ENCODE measurements at places on chromosomes 5 and 9.

DNA sequence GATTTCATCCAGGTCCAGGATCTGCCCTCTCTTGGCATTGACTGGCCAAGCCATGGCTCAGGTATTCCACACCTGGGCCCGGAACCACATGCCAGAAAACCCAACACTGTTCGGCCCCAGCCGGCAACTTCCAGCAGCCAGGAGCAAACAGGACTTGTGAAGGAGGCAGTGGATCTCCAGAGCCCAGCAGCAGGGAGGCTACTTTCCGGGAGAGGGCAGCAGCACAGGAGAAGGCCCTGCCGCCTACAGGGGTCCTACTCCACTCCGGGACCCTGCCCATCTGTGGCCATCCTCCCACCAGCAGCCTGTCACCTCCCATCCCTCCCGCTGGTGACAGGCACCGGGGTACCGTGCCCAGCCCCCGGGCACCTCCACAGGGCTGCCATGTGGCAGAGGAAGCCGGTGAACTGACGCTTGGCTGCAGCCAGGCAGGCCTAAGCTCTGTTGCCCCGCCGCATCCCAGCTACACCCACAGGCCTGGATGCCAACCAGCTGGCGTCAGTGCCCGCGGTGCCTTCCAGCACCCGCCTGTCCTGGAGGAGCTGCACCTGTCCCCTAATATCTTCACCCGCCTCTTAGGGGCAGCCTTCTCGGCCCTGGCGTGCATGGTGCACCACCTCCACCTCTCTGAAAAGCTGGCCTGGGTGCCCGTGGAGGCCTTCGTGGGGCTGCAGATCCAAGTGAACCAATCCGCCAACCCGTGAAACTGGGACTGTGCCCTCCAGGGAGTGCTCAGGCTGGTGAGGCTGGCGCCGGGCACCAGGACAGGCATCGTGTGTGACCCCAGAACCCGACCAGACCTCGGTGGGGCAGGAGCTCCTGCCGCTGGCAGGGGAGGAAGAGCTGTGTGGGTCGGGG is 18.9 kb upstream of the SLC30A5 start:
- H3K4me3 ChIP-seq: no peak overlapping the region
- H3K27me3 ChIP-seq: no peaks in the 10 kb centered on the region
- H3K36me3 ChIP-seq: no peaks in the 10 kb centered on the region

DNA sequence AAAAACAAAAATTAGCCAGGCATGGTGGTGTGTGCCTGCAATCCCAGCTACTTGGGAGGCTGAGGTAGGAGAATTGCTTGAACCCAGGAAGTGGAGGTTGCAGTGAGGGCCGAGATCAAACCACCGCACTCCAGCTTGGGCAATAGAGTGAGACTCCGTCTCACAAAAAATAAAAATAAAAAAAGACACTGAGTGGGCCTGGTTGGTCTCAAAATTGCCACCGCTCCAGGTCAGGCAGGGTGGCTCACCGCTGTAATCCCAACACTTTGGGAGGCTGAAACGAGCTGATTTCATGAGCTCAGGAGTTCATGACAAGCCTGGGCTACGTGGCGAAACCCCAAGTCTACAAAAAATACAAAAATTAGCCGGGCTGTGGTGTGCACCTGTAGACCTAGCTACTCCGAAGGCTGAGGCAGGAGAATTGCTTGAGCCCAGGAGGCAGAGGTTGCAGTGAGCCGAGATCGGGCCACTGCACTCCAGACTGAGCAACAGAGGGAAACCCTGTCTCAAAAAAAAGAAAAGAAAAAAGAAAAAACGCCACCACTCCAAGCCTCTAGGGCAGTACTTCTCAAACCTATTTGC is 1.8 kb downstream of the STK10 start:
- H3K4me1 ChIP-seq: no peaks in the 10 kb centered on the region
- no peaks in the 10 kb centered on the region for H3K36me3 ChIP-seq
- DNase-seq: no peak
- peak overlapping the region; percentile 76 for H3K4me3 ChIP-seq
- no peak overlapping the region for H3K27ac ChIP-seq

DNA sequence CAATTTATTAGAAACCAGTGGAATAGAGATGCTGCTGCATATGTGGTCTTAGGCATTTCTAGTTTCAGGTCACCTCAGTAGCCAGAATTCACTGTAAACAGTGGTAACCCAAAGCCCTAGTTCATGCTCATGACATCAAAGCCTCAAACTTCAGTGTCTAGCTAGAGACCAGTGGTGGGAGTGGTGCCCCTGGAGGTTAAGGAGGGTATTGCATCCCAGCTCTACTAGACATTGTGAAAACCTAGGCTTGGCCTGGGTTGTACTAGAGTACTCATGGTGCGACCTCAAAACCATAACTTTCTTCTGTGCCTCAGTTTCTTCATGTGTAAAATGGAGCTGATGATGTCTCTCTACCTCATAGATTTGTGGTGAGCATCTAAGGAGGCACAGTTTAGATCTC is 18.8 kb downstream of the COL5A1 start:
- H3K27me3 ChIP-seq: no peaks in the 10 kb centered on the region
- no peaks in the 10 kb centered on the region for H3K36me3 ChIP-seq
- no peak overlapping the region for H3K27ac ChIP-seq
- no peaks in the 10 kb centered on the region for H3K4me1 ChIP-seq
- DNase-seq: no peak

DNA sequence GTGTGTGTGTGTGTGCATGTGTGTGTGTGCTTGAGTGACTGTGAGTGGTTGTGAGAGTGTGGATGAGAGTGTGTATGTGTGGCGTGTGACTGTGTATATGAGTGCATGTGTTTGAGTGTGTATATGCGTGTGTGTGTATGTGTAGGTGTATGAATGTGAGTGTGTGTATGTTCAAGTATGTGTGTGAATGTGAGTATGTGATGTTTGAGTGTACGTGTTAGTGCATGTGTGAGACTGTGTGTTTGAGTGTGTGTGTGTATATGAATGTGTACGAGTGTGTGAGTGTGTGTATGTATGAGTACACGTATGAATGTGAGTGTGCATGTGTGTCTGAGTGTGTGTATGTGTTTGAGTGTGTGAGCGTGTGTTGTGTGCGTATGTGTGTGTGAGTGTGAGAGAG is 47.8 kb downstream of the KCNIP1 start:
- H3K27ac ChIP-seq: no peak overlapping the region
- no peaks in the 10 kb centered on the region for H3K27me3 ChIP-seq
- H3K4me1 ChIP-seq: no peaks in the 10 kb centered on the region
- H3K36me3 ChIP-seq: no peaks in the 10 kb centered on the region
- no peak overlapping the region for H3K4me3 ChIP-seq

DNA sequence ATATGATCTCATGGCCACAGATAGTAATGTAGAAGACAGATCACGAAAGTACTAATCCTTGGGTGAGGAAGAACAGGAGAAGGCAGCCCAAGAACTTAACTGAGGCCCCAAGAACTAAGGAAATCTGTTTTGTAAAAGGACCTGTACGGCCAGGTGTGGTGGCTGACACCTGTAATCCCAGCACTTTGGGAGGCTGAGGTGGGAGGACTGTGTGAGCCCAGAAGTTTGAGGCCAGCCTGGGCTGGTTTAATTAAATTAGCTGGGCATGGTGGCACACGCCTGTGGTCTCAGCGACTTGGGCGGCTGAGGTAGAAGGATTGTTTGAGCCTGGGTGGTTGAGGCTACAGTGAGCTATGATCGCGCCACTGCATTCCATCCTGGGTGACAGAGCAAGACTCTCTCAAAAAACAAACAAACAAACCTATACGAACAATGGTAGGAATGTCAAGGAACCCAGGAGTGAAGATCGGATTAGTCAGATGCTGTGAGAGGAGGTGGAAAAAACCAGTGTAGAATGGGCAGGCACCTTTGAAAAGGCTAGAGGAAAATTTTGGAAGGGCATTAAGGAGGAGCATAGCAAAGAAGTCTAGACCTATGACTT is 283.8 kb upstream of the DMRT1 start:
- no peaks in the 10 kb centered on the region for H3K27me3 ChIP-seq
- H3K4me3 ChIP-seq: no peak overlapping the region
- no peak for DNase-seq
- H3K4me1 ChIP-seq: peaks cover 3% of the 10 kb centered on the region

DNA sequence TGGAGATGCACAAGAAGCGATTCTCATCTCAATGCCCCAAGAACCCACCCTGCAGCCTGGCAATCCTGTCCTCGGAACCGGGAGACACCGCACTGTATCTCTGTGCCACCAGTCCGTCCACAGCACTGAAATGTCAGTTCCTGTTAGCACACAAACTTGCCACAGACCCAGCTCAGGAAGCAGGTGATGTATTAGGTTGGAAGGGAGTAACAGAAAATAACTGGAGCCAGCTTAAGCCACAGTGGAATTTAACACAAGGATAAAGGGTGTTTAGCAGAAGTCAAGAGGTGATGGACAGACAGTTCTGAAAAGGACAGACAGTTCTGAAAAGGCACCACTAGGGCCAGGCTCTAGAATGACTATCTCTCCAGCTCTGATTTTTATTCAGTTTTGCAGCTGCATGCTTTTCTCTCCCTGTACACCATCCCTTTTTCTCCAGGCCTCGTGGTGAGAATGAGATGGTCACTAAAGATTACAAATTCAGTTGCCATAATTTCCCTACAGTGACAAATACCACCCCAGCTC is 114.4 kb downstream of the ANKRD18B start:
- no peaks in the 10 kb centered on the region for H3K4me1 ChIP-seq
- no peak overlapping the region for H3K27ac ChIP-seq
- DNase-seq: no peak
- no peaks in the 10 kb centered on the region for H3K36me3 ChIP-seq
- no peaks in the 10 kb centered on the region for H3K27me3 ChIP-seq
- no peak overlapping the region for H3K4me3 ChIP-seq

- H3K27me3 ChIP-seq: no peaks in the 10 kb centered on the region
- no peaks in the 10 kb centered on the region for H3K4me1 ChIP-seq
Measured at GRCh38 chr5:164000241-164000640, 494.8 kb downstream of the MAT2B start.

DNA sequence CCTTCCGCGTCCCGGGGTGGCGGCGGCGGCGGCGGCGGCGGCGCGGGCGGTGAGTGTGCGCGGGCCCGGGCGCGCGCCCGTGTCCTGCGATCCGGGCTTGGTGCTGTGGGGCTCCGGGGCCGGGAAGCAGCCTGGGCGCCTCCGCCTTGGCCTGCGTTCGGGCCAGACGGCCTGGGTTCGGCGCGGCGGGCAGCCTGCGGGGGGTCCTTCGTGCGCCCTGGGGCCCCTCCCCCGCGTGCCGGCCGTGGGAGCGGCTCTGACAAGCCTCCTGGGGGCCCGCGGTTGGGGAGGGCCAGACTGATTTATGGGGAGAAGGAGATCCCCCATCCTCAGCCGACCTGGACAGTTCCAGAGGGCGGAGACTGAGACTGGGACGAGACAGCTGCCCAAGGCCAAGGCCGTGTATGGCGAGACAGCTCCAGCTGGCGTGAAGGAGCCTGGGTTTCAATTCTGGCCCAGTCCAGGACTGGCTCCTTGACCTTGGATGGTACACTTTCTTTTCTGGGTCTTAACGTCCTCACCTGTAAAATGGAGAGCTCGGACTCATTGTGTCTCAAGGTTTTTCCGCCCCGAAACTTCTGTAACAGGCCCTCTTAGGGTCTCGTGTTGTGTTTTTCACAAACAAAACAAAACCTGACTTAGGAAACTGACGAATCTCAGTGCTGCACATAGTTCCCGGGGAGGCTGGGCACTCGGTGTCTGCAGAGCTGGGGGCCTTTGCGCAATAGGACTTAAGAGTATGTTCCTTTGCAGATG is 603 bp downstream of the TMEM268 start:
- H3K27me3 ChIP-seq: peaks cover 9% of the 10 kb centered on the region
- peak overlapping the region; percentile 33 for H3K27ac ChIP-seq
- DNase-seq: no peak
- peaks cover 12% of the 10 kb centered on the region for H3K4me1 ChIP-seq

GRCh38 chr5:177468329-177468684 is 5.1 kb downstream of the DBN1 start:
- 0 out of 2 replicates have a peak overlapping the region, but pooled peaks have one; percentile 26 for H3K27ac ChIP-seq
- H3K4me3 ChIP-seq: no peak overlapping the region
- H3K36me3 ChIP-seq: peaks cover 42% of the 10 kb centered on the region
- H3K4me1 ChIP-seq: peaks cover 29% of the 10 kb centered on the region

DNA sequence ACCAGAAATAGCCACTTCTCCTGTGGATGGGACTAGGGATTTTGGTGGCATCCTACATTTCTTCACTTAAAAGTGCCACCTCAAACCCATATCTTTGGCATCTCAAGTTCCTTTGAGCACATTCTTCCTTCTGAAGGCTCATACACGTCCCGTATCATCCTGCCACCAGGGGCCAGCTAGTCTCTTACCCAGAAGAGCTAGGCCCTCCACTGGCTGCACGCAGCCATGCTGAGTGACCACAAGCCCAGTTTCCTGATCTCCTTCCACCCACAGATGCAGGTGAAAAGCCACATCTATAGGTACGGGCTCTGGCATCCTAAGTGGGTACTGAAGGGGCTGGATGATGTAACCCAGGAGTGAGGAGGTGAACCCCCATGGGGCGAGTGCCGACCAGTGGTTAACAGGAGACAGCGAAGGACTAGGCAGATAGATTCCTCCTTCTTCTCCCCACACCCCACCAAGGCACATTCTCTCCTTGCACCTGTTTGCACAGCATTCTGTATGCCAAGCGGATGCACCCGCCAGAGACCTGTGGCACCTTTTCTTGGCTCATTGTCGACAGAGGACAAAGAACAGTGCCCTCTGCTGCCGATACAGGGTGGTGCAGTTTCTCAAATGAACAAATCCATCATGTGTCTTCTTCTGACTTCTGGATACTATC is 14.4 kb upstream of the SCGB3A1 start:
- peak; percentile 29 for DNase-seq
- H3K27ac ChIP-seq: no peak overlapping the region
- no peaks in the 10 kb centered on the region for H3K27me3 ChIP-seq
- no peaks in the 10 kb centered on the region for H3K4me1 ChIP-seq
- H3K4me3 ChIP-seq: no peak overlapping the region

- H3K27me3 ChIP-seq: no peaks in the 10 kb centered on the region
- H3K4me1 ChIP-seq: no peaks in the 10 kb centered on the region
- H3K4me3 ChIP-seq: no peak overlapping the region
- no peak for DNase-seq
- no peaks in the 10 kb centered on the region for H3K36me3 ChIP-seq
Measured at GRCh38 chr9:116124472-116125040, 29.0 kb upstream of the PAPPA start.

- no peak for DNase-seq
- no peaks in the 10 kb centered on the region for H3K36me3 ChIP-seq
- no peak overlapping the region for H3K27ac ChIP-seq
Measured at GRCh38 chr5:174505621-174506020, 218.8 kb upstream of the MSX2 start.

DNA sequence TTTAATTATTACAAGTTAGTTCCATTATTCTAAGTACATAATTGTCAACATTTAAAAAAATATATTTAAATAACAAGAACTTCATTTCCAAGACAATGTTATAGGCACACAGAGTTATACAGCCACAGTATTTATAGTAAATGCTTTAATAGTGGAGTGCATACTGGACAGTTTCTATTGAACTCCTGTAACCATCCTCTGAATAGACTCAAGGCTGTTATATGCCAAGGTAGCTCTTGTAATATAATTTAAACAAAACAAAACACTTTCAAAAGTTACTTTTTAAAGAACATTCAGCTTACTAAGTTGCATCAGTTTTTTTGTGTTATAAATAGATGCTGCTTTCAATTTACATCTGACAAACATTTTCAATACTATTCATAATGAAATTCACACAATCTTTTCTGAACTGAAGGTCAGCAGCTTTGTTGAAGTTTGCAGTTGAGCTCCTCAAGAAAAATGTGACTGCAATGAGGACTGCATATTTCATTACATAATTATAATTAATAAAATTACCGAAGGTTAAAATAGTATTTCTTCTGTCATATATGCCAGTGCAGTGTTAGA is 549.9 kb upstream of the CYLC2 start:
- H3K4me3 ChIP-seq: no peak overlapping the region
- no peaks in the 10 kb centered on the region for H3K4me1 ChIP-seq
- H3K27ac ChIP-seq: no peak overlapping the region
- H3K27me3 ChIP-seq: no peaks in the 10 kb centered on the region
- no peaks in the 10 kb centered on the region for H3K36me3 ChIP-seq

GRCh38 chr9:133731876-133732638 is 6.1 kb downstream of the SARDH start:
- no peaks in the 10 kb centered on the region for H3K27me3 ChIP-seq
- peaks cover 11% of the 10 kb centered on the region for H3K4me1 ChIP-seq
- H3K36me3 ChIP-seq: no peaks in the 10 kb centered on the region
- no peak overlapping the region for H3K4me3 ChIP-seq
